ENCODE measurements at places on chromosomes 6 and 20.

DNA sequence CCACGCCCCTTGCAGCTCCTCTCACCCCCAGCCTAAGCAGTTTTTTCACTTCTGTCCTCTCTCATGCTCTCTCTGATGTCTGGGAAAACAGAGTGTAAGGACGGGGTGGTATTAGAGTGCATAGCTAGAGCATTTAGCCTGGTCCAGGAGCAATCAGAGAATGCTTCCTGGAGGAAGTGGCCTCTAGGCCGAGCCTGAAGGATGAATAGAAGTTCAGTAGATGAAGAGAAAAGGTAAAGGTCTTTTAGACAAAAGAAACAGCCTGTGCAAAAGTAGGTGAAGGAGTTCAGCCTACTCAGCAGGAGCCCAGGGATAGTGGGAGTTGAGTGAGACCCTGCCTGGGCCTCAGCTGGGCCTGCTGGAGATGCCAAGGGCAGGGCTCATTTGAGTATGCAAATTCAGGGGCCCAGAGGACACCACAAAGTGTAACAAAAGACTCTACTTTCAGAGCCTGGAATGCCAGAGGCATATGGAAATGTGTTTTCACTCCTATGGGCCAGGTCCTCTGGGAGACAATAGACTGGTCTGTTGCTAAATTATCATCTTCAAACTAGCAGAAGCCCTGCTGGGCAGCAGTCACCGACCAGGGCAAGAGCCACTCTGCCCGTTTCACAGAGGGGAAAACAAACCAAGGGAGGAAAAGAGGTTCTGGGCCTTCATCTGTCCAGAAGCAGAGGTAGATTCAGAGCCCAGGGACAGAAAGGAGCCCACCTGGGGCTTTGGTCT is 19.7 kb upstream of the TM9SF4 start:
- DNase-seq: no peak

- no peak for DNase-seq
These were observed 6.7 kb downstream of the KCNS1 start for GRCh38 chr20:45094201-45094600.

DNA sequence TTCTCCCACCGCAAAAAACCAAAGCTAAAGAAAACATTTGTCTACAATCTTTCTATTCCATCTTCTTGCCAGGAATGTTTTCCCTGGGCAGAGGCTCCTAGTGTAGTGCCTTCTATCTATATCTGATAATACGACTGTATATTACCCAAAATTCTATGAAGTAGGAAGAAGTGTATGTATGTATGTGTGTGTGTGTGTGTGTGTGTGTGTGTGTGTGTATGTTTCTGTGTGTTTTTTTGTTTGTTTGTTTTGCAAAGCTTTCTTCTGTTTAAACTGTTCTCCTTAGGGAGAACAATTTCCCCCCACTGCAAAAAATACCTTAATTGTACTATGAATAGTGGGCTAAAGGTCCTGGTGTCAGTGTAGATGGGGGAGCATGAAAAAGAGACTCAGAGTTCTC is 312.6 kb upstream of the CITED2 start:
- no peak for DNase-seq

DNA sequence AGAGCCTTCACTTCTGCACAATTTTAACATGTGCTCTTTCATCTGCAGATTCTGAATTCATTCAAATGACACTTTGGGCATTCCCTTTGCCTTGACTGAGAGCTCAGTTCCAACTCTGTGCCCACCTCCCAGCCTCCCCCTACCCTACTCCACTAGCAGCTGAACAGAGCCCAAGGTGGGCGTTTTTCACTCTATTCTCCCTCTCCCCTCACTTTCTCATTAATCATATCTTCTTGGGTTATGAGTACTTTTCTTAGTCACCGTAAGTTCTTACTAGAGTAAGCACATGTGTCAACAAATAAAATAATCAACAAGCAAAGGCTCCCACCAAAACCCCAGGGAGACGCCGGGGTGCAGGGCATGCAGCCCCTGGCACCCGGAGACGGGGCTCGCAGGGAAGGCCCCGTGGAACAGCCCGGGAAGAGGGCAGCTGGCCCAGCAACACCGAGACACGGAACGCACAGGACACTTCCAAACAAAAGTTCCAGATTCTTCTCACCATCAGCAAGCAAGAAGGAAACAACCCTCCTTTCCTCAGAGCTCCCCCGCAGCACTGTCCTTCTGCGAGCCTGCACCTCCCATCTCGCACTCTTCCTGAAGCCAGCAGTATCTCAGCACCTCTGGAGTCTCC is 34.1 kb downstream of the TAF4 start:
- no peak for DNase-seq

DNA sequence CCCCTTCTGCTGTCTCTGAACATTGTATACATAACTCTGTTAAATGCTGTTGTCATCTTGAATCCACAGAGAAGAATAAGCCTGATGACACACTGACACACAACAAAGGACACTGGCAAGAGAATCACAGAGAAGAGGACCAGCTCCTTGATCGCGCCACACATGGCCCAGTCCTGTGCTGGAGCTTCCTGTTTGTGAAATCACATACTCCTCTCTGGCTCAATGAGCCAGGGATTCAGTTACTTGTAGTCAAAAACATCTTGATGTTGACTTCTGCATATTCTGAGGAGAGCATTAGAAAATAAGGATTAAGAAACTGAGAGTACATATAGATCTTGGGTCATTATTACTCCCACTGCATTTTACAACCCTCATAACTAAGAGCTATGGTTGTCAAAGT is 100.1 kb downstream of the EPB41L2 start:
- no peak for DNase-seq

DNA sequence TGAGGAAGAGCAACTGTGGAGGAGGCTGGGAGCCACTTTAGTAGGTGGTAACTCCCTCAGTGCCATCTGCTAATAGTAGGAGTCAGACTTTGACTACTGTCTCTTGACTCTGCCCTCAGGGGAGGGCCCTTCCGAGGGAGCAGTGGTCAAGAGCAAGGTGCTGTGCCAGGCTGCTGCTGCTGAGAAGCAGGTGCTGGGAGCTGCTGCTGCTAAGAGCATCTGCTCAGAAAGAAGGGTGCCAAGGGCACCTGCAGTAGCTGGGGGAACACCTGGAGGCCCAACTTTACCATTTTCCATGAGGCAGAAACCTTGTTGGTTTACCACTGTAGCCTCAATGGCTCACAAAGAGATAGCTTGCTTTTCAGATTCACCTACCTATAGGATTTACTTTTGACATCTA is 18.5 kb downstream of the GGTLC1 start:
- DNase-seq: no peak

- no peak for DNase-seq
These were observed 87.9 kb downstream of the CEP57L1 start for GRCh38 chr6:109183109-109183650.

DNA sequence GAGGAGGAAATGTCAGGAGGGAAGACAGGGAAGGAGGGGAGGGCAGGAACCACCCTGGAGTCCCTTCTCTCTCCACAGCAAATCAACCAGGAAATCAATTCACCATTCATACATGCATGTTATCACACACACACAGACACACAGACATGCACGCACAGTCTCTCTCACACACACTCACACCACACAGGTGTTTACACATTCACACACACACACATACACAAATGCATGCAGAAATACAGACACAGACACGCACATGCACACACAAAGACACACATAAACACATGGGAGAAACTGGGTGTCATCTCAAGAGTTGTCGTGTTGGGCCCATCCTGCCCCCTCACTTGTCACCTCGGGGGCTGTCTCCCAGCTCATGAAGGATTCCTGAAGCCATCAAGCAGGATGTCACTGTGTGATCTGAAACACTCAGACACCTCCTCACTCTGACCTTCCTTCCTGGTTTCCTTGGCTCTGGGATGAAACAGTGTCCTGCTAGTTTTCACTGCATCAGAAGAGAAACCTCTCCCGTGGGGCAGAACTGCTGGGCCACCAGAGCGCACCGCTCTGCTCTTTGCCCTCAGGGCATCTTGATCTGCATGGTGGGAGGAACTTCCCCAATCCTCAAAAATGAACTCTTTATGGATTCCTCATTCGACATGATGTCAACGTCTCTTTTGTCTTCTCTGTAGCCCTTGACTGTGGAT is 9.2 kb downstream of the RAET1G start:
- DNase-seq: no peak

- no peak for DNase-seq
These were observed 55.0 kb downstream of the KIF13A start for GRCh38 chr6:17932330-17932852.

- DNase-seq: no peak
These were observed 11.3 kb downstream of the SLC2A12 start for GRCh38 chr6:134041093-134041492.

- DNase-seq: no peak
These were observed 113.8 kb downstream of the JPH2 start for GRCh38 chr20:44073011-44073674.

GRCh38 chr6:158475344-158476302 is 84.3 kb upstream of the TMEM181 start:
- peak; percentile 69 for DNase-seq

- DNase-seq: no peak
These were observed 40.5 kb upstream of the JARID2 start for GRCh38 chr6:15205321-15205720.

DNA sequence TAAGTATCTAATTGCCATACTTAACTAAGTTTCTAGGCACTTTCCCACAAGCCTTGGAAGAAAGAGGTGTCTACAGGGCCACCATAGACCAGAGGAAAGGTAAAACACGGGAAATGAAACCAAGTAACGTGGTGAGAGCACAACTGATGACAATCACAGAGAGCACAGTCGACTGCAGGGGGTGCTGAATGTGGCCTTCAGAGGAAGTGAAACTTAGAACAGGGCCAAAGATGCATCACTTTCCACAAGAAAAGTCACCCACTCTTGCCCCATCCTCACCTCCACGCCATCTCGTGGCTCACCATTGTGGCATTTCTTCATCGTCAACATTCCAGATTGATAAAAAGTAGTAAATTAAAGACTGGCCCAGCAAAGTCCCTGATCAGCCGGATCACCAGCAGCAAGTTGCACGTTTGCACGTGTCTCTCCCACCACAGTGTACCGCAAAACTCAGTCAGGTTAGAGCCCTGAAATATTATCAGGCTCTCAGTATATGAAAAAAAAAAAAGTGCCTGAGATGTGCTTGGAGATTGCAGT is 31.4 kb downstream of the HIVEP2 start:
- DNase-seq: peak; percentile 59

- DNase-seq: no peak
These were observed 8.3 kb upstream of the ZDHHC14 start for GRCh38 chr6:157372501-157373280.

DNA sequence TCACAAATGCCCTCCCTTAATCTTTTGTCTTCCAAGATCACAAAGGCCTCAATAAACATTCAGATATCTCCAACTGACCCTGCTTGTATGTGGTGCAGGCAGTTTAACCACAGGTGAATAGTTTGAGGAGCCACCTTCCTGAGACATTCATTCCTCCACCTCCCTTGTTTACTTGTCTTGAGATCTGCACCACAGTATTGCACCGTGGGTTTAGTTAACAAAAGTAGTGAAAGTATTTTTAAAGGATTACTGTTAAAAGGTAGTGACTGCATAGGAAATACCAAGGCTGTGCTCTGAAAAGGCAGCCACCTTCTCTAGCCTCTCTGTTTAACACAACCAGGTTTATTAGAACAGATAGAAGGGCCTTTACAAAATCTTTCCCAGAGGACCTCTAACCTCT is 46.5 kb downstream of the SESN1 start:
- DNase-seq: no peak

DNA sequence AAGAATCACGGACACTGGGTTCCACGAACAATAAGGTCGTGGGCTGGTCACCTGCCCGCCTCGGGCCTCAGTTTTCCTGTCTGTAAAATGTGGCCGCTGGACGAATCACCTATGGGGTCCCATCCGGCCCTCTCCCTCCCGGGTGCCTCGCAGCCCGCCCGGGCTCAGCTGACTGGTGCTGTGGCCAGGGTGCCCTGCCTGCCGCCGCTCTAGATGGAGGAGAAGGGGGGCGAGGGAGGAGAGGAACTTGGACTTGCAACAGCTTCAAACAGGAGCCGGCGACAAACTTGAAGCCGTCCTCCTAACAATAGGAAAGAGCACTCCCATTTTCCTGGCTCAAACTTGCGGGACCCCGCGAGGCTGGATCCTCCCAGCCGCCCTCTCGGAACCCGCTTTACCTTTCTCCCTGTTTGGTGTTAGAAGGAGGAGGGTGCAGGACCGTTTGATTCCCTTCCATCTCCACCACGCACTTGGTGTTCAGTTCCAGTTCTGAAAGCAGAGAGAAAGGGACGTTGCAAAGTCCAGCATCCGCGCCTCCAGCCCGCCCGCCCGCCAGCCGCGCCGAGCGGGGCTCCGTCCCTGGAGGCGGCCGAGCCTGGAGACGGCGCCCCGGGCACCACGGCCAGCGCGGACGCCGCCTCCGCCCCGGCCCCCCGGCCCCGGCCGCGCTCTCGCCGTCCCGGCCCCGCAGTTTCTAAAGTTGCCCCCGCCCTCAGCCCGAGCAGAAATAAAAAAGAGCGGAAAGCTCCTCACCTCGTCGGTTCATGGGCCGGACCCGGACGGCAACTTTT is 584 bp downstream of the KIF13A start:
- peak; percentile 25 for DNase-seq

DNA sequence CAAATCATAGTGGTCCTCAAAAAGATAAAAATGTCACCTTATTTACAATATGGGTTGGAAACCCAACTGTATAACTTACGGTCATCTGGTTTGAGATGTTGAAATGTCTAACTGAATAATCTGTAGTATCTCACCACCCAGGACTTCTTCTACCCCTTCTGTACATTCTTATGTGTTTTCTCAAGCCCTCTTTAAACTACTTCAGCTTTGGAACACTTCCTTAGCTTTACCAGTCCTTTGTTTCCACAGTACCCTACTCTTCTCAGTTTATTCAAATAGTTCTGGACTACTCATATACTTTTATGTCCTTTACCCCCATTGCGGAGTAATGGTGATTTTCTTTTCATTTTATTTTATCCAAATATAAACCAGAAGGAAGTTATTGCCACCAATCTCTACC is 128.6 kb upstream of the FOXO3 start:
- DNase-seq: no peak

DNA sequence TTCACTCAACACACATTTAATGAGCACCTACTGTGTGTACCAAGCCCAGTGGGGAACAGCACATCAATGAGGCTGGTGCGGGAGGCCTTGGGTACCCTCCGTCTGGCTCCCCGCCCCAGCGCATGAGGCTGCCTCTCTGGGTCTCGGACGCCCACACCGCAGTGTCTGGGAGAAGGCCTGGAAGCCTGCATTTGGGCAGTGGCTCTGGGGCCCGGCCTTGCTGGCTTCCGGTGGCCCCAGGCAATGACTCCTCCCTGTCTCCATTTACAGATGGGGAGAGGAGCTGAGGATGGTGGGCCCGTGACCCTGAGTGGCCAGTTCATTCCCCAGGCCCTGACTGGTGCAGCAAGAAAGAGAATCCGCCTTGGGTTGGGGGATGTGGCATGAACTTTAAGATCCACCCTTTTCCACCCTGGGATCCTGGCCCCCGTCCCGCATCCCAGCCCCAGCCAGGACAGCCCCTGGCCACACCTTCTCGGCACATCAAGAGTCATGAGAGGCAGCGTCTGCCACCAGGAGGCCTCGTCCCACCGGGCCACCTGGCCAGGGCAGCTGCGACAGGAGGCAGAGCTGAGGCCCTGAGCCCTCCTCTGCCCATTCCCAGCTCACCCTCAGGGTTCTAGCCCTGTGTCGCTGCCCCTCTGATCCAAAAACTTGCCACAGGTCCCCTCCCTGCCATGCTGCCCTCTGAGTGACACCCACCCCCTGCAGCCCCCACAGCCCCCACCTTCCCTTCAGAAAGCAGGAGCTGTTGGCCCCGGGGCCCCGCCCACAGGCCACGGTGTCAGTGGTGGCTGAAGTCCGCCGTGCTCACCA is 17.5 kb upstream of the MRGBP start:
- no peak for DNase-seq

All from GM19239 (cell line).